ENCODE measurements at places on chromosomes 6 and 20.
A peak's percentile ranks its signal among the peaks of the same experiment; 100 is the strongest.

GRCh38 chr20:57106030-57106682 is 160.3 kb downstream of the BMP7 start:
- no peak for DNase-seq

DNA sequence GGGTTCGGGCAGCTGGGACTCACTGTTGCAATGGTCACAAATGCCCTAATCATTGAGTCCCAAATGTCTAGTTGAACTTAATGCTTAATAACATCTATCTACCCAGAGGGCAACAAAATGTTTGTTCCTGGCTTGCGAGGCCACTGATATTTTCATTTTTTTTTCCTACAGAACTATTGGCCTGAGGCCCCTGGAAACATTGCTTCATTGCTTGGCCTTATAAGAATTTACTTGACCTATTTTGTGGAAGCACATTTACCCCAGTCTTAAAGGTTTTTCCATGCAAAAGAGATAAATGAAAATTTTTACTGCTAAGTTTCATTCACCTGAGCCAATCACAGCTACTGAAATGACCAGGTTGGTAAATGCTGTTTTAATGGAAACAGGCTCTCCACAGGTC is 133.1 kb upstream of the RIPOR2 start:
- DNase-seq: no peak

- no peak for DNase-seq
Observed at GRCh38 chr6:87199787-87200186, 44.4 kb downstream of the ZNF292 start.

GRCh38 chr6:54217018-54217417 is 91.2 kb upstream of the TINAG start:
- no peak for DNase-seq

GRCh38 chr6:45423111-45423823 is 45.5 kb upstream of the SUPT3H start:
- peak; percentile 37 for DNase-seq

GRCh38 chr6:140438346-140438735 is 1063.9 kb upstream of the CITED2 start:
- DNase-seq: no peak

GRCh38 chr20:44324343-44324742 is 12.5 kb upstream of the R3HDML start:
- no peak for DNase-seq

- no peak for DNase-seq
Observed at GRCh38 chr20:7146552-7147219, 379.2 kb downstream of the BMP2 start.

GRCh38 chr6:31038559-31038958 is 28.3 kb downstream of the MUC22 start:
- no peak for DNase-seq

GRCh38 chr6:43766964-43767461 is 3.0 kb upstream of the VEGFA start:
- DNase-seq: no peak

DNA sequence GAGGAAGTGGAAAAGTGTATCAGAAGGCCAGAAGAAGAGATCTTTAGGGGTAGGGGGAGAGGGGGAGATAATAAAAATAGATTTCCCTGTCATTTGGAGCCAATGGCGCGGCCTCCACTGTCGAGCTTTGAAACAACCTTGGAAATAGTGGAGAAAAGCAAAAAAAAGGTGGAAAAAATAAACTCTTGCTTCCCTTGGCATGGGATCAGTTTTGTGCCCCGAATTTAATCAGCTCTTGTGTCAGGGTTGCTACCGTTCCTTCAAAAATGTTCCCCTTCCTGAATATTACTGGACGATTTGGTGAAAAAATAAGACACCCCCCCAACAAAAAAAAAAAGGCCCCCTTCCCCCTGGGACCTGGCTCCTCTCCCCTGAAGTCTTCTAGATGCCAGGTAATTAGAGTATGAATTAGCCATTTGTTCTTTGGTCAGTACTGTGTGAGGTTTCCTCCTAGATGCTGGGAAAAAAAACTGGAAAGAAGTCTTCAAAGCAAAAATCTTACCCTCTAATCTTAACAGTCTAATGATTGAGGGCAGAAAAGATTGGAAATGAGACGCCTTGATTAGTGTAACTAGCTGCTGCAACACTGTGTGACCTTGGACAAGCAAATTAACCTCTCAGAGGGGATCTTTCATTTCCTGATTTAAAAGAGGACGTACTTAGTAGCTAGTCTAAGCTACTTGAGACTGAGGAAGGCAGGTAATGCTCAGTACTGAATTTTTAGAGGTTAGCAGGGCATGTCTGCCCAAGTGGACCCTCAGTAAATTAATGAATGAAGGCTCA is 872 bp upstream of the RBM39 start:
- DNase-seq: no peak

GRCh38 chr6:134937426-134937825 is 12.5 kb downstream of the ALDH8A1 start:
- no peak for DNase-seq

GRCh38 chr20:58001381-58001780 is 227.1 kb downstream of the ANKRD60 start:
- no peak for DNase-seq

DNA sequence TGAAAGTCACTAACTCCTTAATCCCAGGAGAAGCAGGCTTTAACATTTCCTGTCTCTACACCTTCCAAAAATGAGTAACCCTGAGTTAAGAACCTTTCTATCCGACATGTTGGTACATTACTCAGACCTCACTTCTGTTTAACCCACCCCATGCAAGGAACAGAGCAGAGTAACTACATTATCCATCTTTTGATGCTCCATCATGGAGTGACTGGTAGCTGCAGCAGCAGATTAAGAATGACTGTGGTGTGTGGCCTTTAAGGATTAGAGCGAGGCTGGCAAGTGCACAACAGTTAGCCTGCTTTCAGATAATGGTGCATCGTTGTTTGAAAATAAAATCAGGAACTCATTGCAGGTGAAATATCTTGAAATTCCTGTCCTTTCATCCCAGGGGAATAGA is 2.0 kb downstream of the TRAF3IP2 start:
- DNase-seq: no peak

- peak; percentile 52 for DNase-seq
Observed at GRCh38 chr20:21510414-21511384, 3.2 kb downstream of the NKX2-2 start.

DNA sequence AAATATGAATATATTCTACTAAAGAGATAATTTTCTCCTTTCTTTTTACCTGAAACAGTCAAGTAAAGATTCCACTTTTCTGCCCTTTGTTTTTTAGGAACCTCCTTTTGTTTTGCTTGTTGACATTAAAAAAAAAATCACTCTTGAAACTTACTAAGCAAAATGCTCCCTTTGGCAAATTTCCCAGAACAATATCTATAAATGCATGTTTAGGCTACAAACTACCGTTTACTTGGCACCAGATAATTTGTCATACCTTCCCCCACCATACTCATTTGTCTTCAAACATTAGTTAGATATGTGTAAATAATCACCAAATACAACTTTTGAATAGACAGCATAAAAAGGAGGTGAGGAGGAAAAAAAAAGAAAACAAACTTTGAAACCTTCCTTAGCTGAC is 604.7 kb downstream of the RFPL4B start:
- no peak for DNase-seq

DNA sequence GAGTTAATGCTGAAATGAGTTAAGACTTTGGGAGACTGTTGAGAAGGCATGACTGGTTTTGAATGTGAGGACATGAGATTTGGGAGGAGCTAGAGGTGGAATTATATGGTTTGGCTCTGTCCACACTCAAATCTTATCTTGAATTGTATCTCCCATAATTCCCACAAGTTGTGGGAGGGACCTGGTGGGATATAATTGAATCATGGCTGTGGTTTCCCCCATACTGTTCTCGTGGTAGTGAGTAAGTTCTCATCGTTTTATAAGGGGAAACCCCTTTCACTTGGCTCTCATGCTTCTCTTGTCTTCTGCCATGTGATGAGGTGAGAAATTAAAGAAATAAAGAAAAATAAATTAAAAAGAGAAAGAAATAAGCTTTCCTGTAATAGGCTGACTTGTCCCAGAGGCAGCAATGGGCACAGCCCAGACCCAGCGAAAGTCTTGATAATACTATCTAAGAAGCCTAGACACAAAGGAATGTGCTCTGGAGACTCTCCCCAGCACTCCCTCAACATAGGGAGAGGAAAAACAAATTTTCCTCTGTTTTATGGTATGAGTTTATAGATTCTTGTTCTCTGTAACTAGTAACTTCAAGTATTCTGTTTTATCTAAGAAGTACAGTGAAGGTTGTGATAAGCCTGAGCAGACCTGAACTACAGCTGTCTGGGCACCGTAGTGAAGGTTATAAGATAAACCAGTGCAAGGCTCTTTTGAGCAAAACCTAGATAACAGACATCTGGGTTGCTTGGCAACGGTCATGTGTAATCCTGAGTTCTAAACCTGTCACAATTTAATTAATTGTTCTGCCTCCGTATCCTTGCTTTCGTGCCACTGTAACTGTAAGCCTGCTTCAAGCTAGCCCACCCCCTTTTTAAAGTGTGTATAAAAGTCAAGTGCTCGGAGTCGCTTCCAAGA is 88.9 kb upstream of the ECI2 start:
- no peak for DNase-seq
